ENCODE measurements at places on chromosomes 5 and 9.

GRCh38 chr5:116702776-116703175, 128.2 kb upstream of the SEMA6A start:
- DNase-seq, result no peak

DNA sequence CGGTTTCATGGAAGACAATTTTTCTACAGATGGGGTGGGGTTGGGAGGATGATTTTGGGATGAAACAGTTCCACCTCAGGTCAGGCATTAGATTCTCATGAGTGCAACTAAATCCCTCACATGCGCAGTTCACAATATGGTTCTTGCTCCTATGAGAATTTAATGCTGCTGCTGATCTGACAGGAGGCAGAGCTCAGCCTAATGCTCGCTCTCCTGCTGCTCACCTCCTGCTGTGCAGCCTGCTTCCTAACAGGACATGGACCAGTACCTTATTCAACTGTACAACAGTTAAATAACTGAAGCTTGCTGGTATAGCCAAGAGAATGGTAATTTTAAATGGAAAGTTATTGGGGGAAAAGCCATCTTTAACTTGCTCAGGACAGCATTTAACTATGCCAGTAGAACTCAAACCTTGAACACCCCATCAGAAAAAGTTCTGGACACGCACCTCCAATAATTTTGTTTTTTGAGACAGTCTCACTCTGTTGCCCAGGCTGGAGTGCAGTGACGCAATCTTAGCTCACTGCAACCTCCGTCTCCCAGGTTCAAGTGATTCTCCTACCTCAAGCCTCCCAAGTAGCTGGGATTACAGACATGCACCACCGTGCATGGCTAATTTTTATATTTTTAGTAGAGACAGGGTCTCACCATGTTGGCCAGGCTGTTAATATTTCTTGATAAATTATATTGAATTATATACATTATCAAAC, 27.7 kb downstream of the HMGCR start:
- no peak for DNase-seq

DNA sequence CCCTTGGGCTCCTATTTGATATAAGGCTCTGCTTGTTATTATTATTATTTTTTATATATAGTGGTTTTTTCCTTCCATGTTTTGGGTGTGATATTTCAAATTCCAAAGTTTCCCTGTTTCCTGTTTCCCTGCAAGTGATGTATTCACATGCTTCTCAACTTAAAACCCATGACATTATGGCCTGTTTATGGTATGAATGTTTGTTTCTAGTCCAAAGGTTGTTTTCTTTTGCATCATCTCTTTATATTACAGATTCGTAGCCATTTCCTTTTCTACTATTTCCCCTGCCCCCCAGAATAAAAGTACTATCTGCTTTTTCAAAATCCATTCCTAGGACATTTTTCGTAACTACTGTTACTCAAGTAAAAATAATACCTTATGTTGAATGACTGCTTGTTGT, 7.5 kb downstream of the SEMA6A start:
- no peak for DNase-seq

DNA sequence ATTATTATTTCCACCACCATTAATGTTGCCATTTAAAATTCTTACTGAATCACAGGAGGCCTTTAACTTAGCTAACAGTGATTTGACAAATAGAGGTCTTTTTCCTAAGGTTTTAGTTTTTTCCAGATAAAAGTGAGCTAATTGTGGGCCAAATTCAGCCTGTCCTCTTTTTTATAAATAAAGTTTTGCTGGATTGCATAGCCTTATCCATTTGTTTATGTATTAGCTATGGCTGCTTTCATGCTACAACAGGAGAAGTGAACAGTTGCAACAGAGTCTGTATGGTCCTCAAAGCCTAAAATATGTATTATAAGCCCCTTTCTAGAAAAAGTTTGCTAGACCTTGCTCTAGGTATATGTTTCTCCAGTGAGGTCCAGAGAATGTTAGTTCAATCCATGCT, 172.4 kb downstream of the GDNF start:
- no peak for DNase-seq

- no peak for DNase-seq
These were observed 289.9 kb downstream of the KCTD16 start for GRCh38 chr5:144460600-144460999.

DNA sequence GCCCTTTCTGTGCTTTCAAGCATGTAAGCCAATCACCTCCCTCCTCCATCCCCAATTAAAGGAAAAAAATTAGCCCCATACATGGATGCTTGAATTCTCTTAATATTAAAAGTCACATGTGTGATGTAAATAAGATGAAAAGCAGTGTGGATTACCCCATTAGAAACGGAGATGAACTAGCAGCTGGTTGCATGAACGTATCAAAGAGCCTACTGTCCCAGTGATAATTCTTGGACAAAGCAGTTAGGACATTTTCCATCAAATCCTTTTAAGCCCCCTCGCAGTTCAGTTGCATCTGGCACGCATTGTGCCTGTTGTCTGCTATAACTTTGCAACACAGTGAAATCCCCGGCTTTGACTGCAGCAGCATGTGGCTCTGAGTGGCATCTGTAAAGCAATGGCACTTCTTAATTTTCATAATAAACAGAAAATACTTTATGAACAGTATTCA, 285.6 kb downstream of the FBXL7 start:
- no peak for DNase-seq

GRCh38 chr9:88302579-88303324, 85.5 kb upstream of the SPIN1 start:
- no peak for DNase-seq

- DNase-seq, result no peak
These were observed 125.3 kb upstream of the RASEF start for GRCh38 chr9:83188277-83188676.

- no peak for DNase-seq
These were observed 121.2 kb downstream of the CEMIP2 start for GRCh38 chr9:71647094-71647591.

DNA sequence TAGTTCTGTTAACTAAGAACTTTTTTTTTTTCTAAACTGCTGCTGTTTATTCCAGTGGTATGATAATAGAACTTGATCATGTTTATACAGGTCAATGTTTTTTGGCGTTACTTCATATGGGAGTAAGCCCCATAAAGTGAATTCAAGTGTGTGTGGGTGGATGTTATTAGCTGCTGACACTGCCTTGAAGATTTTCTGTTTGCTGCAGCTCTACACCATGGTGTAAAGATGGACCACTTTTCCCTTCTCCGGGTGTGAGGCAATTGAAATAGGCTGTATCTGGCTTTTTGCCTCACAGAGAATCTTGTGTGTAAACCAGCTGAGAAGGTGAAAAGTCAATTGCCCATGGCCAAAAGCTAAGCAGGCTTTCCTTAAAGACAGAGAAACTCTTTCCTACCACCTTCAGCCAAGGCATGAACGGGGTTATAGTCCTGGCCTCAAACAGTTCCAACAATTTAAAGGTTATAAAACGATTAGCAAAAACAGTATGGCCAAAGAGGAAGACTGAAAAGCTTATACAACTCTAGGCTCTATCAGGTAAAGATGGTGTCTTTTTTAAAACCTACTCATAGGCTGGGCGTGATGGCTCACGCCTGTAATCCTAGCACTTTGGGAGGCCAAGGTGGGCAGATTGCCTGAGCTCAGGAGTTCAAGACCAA, 33.9 kb upstream of the ABCA1 start:
- no peak for DNase-seq

DNA sequence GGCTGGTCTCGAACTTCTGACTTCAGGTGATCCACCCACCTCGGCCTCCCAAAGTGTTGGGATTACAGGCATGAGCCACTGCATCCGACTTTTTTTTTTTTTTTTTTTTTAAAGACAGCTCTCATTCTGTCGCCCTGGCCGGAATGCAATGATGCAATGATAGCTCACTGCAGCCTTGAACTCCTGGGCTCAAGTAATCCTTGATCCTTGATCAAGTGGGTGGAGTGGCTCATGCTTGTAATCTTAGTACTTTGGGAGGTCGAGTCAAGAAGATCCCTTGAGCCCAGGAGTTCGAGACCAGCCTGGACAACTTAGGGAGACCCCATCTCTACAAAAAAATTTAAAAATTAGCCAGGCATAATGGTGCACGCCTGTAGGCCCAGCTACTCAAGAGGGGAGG, 8.1 kb downstream of the SEC24A start:
- DNase-seq, result no peak

- no peak for DNase-seq
These were observed 149.8 kb upstream of the PPP1R26 start for GRCh38 chr9:135329571-135330306.

DNA sequence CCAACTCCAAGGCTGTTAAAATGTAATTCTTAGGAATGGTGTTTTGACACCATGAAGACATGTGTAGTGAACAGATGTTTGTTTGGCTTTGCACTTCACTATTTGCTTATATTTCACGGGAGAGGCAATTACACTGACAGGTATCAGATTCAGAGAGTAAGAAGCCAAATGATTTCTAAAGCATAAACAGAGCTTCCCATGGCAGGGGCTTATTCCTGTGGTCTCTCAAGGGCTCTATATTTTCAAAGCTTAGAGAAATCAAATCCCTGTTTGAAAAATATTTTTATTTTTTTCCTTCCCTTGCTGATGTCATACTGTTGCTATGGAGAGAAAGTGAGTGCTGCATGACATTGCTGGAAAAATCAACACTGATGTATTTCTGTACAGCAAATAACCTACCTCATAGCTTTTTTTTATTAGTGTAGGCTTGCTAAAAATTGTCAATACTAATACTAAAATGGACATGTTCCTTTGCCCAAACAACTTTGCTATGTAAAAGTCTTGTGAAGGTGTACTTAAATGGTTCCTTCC, 161.4 kb downstream of the GIN1 start:
- no peak for DNase-seq

DNA sequence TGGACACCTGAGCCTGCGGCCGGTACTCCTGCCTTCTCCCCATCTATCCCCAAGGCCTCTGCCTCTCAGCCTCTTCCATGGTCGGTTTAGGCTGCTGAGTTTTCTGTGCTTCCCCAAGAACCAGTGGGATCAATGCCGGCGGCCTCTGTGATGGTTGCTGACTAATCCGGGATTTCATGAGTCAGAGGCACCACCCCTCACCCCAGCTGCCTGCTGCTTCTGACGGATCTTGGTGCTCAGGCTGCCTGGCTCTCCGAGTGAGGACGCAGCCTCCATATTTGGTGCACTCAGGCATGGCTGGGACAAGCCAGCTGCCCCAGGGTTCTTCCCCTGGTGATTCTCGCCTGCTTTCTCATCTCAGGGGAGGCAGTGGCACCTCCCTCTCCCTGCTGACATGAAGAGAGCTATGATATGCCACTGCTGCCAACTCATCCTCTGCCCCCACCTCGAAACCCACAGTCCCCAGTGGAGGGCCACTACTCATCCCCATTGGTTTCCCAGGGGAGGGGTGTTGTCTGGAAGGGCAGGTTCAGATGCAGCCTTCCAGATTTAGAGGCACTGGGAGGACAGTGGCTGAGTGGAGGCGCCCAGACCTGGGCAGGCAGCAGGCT, 3.3 kb upstream of the MAN1B1 start:
- no peak for DNase-seq

DNA sequence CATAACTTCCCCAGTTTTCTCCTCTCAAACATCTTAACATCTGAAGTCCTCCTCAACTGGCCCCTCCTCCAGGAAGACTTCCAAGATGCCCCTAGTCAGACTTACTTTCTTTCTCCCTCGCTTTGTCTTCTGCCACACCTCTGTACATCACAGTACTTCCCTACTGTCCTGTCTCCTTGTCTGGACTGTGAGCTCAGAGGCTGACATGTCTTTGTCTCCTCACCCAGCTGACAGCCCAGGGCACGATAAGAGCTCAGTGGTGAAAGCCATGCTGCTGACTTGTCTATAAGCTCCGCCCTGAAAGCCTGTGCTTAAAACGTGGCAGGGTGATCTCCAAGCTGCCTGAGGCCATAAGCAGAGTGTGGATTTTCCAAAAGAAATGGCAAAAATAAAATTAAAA, 33.0 kb upstream of the SLC25A51 start:
- DNase-seq, result no peak

Data from effector memory CD4-positive, alpha-beta T cell (primary cell).